Vagina (tissue), 2 donors: ENCODE measurements at places on chromosomes 12 and 14.

DNA sequence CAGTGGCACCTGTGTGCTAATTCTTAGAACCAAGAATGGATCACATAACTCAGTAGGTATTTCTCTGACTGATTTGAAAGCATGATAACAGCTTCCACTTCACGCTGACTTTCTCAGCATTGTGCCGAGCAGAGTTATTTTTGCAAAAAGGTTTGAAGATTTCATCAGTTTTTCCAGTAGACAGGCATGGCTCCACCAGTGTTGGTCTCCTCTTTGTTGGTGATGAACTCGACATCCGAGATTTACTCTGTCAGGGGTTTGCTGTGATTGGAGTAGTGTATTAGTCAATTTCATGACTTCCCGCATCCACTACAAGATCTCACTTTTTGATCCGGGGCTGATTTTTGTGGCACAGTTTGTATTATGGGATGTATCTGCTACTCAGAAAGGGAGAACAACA lies 85.3 kb downstream of the PRKCH start:
- DNase-seq, result no peak

DNA sequence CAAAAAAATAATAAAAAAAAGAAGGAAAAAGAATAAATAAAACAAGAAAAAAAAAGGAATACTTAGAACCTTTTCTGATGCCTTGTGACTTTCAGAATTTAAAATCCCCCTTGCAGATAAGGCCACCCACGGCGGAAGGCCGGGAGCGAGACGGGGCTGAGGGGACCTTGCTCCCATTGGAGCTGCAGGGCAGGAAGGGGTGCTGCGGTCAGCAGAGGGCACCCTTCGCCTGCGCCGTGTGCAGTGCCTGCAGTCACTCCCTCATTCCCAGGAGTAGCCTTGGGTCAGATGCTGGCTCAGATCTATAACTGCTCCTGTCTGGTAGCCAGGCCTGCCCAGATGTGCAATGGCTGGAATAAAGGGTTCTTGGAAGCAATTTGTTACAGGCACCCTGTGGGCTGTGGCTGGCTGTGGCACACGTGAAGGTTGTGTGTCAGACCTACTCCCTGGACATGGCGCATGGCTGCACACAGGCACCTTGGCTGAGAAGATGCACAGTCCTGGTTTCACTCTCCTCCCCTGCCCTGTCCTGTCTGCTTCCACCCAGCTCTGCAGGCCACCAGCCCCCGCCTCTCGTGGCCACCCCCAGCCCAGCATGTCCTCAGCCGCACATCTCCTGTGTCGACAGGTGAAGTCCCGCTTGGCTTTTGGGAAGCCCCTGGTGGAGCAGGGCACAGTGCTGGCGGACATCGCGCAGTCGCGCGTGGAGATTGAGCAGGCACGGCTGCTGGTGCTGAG lies 13.4 kb upstream of the ALDH2 start:
- DNase-seq, result no peak

- DNase-seq, result no peak
Observed at GRCh38 chr12:70638639-70639360, 1.6 kb upstream of the PTPRB start.

DNA sequence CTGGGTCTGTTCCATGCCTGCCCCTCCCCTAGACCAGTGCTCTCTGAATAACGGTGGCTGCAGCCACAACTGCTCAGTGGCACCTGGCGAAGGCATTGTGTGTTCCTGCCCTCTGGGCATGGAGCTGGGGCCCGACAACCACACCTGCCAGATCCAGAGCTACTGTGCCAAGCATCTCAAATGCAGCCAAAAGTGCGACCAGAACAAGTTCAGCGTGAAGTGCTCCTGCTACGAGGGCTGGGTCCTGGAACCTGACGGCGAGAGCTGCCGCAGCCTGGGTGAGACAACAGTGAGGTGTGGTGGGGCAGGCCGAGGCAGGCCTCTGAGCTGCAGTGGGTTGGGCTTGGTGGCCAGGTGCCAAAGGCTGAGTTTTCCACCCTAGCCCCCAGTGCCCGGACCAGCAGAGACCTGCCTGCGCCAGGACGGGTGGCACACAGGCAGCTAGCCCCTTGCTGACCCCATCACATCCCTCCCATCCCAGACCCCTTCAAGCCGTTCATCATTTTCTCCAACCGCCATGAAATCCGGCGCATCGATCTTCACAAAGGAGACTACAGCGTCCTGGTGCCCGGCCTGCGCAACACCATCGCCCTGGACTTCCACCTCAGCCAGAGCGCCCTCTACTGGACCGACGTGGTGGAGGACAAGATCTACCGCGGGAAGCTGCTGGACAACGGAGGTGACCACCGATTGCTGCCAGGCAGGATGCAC lies 28.2 kb upstream of the LRP1-AS start:
- DNase-seq, result no peak

GRCh38 chr12:9039397-9039977 lies 50.1 kb downstream of the KLRG1 start:
- DNase-seq, result no peak

- DNase-seq, result no peak
Observed at GRCh38 chr14:24422261-24422660, 7.2 kb downstream of the CBLN3 start.

GRCh38 chr14:47678993-47679392 lies 3.6 kb upstream of the MDGA2 start:
- DNase-seq, result no peak

GRCh38 chr12:106601031-106601430 lies 18.2 kb downstream of the RFX4 start:
- no peak for DNase-seq

DNA sequence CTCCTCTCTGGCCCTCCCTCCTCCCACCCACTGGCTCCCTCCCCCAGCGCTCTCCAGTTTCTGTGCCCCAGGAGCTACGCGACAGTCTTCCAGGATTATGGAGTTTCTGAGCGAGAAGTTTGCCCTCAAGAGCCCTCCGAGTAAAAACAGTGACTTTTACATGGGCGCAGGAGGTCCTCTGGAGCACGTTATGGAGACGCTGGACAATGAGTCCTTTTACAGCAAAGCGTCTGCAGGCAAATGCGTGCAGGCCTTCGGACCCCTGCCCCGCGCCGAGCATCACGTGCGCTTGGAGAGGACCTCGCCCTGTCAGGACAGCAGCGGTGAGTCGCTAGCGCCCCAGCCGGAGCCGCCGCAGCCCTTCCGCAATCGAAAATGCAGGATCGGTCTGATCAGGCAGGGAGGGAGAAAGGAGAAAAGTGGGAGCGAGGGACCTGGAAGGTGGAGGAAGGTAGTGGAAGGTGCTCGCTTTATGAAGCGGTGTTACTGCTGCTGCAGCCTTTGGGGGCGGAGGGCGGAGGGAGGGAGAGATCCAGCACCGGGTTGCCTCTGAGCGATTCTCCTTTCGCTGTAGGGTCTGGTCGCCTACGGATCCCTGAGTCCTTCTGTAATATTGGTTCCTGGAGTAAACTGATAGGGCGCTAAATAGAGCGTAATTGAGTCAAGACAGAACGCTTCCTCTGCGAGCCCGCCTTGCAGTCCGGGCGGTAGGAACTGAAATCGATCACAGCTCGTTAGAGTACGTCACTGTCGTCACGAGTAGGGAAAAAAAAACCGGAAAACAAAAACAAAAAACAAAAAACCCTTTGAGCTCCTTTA lies at the start of gene ALX1:
Gene ALX1, plus strand, starts transcription at position 56 of the 819 bp plus-strand sequence. Its CDS starts 42 bp downstream, at position 98.
- no peak for DNase-seq

- no peak for DNase-seq
Observed at GRCh38 chr12:32002848-32003493, 43.8 kb downstream of the RESF1 start.

DNA sequence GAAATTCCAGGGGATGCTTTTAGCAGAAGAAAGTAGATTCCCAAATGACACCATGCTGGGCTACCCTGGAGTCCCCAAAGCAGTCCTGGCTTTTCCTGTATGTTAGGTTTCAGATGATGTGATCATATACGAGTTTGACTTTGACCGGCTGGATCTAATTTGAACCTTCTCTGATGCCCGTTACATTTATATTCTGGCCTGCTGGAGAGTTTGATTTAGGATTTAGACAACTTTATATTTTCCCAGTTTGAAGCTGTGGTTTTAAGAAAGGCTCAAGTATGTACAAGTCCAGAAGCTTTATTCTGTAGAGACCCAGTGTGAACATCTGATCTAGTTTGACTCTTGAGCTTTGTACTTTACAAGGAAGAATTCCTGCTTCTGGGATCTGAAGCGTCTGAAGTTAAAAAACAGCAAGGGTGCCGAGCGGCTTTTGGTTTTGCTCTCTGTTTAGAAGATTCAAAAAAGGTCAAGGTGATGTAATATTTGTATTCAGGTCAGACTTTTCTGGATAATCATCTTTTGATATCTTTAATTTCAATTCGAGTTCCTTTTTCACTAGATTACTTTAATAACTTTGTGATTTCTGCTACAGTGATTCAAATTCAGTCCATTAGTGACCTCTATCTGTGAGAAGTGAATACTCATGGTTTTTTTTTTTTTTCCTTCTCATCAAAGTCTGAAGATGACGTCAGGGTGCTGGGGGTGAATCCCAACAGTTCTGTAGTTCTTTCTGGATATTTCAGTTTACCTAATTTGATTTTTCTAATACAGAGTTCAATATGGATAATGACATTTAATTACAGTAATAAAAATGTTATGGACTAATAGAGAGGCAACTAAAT lies 6.3 kb downstream of the FLRT2 start:
- DNase-seq, result no peak

GRCh38 chr14:51730098-51730497 lies 78.4 kb downstream of the FRMD6 start:
- DNase-seq, result no peak

DNA sequence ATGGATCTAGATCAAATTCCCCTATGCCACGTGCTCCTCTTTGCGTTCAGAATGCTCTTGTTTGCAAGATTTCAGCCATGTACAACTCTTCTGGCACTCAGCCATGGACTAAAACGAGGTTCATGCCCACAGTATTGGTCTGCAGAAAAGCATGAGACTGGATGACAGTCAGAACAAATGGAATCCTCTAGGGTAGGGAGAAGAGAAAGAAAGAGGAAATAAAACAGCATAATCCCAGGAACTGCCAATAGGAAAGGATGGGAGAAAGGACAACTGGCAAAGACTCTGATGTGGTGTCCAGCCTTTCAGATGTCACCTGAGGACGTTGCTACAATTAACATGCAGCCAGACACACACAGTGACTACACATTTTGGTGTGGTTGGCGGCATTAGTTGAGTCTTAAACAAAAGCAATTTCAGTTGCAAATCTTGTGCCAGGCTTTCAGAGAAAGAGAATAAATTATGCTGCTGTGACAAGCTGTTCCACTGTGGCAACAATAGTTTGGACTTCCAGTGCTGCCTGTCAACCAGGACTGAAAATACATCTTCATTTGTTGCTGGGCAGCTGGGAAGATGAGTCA lies 338.0 kb downstream of the RGS6 start:
- no peak for DNase-seq

- no peak for DNase-seq
Observed at GRCh38 chr12:67634303-67634761, 14.2 kb upstream of the DYRK2 start.

DNA sequence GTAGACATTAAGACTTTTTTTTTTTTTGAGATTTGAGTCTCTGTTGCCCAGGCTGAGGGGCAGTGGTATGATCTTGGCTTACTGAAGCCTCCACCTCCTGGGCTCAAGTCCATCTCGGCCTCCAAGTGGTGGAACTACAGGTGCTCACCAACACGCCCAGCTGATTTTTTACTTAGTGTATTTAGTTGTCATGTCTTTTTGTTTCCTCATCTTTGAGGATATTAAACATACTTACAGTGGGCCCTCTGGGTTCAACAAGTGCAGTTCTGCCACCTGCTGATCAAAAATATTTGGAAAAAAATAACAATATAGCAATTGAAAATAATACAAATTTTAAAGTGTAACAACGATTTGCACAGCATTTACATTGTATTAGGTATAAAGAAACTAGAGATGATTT lies 4.4 kb upstream of the B4GALNT1 start:
- no peak for DNase-seq

GRCh38 chr14:68724914-68725313 lies 68.0 kb downstream of the ZFP36L1 start:
- DNase-seq, result no peak

- no peak for DNase-seq
Observed at GRCh38 chr14:54343272-54344121, 53.3 kb upstream of the CDKN3 start.

DNA sequence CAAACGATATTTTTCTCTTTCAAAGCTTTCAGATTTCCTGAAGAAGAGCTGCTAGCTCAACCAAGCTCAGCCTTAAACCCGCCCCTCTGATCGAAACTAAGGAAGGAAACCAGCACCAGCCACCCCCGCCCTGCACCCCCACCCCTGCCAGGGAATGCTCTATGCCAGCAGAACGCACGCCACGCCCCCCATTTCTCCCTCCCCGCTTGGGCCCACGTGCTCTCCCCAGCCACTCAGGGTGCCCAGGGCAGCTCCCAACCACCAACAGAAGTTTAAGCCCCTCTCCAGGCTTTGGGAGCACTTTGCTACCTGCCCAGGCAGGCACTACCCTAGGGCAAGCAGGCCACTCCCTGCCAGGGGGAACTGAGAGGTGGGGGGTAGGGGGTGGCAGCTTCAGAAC lies 18.8 kb upstream of the KRT78 start:
- no peak for DNase-seq

- DNase-seq, result no peak
Observed at GRCh38 chr14:73887694-73888459, 1.2 kb downstream of the ZNF410 start.

GRCh38 chr12:5864301-5864700 lies 80.8 kb downstream of the ANO2 start:
- DNase-seq, result no peak

GRCh38 chr12:30996752-30997151 lies 70.2 kb downstream of the TSPAN11 start:
- DNase-seq, result no peak

- no peak for DNase-seq
Observed at GRCh38 chr14:59634617-59635016, 58.0 kb upstream of the CCDC175 start.

GRCh38 chr12:4789776-4790175 lies 69.6 kb downstream of the GALNT8 start:
- no peak for DNase-seq

GRCh38 chr14:66624336-66624937 lies 116.5 kb downstream of the GPHN start:
- DNase-seq, result no peak

DNA sequence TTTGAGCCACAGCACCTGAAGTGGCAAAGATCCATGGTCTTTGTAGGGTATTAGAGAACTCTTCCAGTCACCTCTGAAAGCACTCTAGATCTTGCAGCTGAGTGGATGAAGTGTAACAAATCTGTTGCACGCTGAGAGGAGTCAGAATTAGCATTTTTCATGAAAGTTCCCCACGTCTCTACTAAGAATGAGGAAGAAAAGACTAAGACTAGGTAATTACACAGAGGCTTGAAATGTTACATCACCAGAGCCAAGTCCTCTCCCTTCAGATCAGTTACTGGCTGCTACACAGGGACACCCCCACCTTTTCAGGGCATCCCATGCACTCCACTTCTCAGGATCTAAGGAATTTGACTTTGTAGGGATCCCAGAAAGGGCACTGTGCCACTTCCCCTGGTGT lies 98.6 kb upstream of the FKBP4 start:
- DNase-seq, result no peak

GRCh38 chr12:2858944-2859421 lies 2.1 kb upstream of the TEX52 start:
- no peak for DNase-seq
